Activated naive CD4-positive, alpha-beta T cell (primary cell): ENCODE measurements at places on chromosomes 6 and 20.

DNA sequence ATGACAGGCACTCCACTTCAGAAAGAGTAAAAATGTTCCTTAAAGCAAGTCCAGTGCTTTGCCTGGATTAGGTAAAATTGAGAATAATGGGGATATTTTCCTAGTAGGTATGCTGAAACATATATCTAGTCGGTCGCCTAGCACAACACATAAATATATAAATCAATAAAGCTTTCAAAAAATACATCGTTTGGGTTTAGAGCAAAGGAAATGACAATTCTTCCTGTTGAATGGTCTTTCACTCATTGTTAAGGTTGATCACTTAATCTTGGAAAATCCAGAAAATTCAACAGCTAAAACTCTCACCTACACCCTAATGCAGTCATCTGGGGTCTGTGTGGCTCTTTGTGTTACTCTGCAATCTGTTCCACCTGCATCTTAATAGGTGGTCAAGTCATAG is 13.9 kb downstream of the HAO1 start:
- no peak for DNase-seq

- DNase-seq = no peak
Observed at GRCh38 chr6:129181001-129181400, 298.1 kb downstream of the LAMA2 start.

DNA sequence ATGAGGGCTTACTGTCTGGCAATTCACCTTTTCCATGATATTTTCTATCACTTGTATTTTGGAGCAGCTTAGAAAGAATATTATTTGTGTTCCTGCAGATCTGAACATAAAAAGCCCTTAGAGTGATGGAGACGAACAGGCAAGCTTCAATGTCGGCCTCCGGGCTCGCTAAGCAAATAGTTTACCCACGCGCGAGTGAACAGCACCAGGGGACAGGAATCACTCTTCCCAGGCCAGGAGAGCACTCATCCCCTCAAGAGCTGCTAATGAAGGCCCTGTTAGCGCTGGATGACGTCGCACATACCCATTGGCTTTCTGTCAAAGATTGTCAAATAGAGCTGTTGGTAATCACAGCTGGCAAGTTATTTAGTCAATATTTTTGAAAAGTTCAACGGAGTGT is 395.7 kb downstream of the ZFAND3 start:
- no peak for DNase-seq

DNA sequence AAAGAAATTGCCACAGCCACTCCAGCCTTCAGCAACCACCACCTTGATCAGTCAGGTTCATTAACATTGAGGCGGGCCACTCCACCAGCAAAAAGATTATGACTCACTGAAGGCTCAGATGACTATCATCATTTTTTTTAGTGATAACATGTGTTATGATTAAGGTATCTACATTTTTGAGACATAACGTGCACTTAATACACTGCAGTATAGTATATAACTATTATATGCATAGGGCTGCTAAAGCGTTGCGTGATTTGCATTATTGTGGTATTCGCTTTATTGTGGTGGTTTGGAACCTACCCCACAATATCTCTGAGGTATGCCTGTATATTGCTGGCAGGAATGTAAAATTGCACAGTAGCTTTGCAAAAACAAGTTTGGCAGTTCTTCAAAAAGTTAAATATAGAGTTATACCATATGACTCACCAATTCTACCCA is 6.8 kb upstream of the RIPK1 start:
- no peak for DNase-seq

GRCh38 chr6:98894810-98895209 is 52.9 kb downstream of the FBXL4 start:
- no peak for DNase-seq

DNA sequence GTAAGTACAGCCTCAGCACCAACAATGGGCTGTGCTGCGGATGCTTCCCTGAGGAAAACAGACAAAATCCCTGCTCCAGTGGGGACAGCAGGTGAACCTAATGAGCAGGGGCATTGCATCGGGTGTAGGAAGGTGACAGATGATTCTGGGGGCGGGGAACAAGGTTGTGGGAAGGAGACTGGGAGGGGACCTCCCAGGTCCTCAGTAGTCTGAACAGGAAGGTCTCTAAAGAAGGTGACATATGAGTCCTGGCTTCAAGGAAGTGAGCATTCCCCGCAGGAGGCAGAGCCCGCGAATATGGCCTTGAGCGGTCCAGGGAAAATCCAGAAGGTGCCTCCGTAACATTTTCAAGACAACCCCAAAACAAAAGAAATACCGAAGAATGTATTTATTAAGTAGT is 19.4 kb downstream of the ULBP1 start:
- DNase-seq = no peak
